ENCODE measurements at places on chromosomes 7 and 10.

- DNase-seq = no peak
Observed at GRCh38 chr7:20784388-20785156, 2.1 kb downstream of the SP8 start.

GRCh38 chr7:1066242-1066588 is 21.7 kb upstream of the GPER1 start:
- no peak for DNase-seq

DNA sequence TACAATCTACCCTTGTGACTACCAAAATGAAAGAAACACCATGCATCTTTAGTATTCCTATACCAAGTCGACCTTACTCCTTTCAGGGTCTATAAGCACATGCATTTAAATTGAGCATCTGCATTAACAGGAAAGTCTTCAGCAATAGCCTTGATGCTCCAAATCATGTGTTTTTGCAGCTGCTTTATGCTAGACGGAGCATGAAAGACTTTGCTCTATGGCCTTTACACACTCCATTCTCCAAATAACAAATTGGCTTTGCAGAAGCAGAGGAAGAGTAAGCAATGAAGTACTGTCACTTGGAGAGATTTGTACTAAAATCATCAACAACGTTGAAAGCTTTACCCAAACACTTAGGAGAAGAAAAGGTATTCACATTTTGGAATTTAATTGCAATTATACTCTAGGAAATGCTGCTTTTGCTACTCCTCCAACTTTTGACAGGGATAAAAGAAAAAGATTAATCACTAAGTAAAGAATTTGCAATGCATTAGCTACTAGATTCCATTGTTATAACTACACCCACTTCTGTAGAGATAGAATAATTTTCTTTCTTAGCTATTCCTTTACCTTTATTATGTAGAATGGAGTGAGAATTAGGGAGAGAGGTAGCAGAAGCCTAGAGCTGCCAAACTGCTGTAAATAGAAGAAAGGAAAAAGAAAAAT is 131.8 kb downstream of the SEMA3E start:
- DNase-seq = no peak

- DNase-seq = no peak
Observed at GRCh38 chr10:114356751-114357514, 47.4 kb downstream of the AFAP1L2 start.

All from Kasumi-1 (cell line).